ENCODE measurements at places on chromosomes 13 and 19.
A peak's percentile ranks its signal among the peaks of the same experiment; 100 is the strongest.

DNA sequence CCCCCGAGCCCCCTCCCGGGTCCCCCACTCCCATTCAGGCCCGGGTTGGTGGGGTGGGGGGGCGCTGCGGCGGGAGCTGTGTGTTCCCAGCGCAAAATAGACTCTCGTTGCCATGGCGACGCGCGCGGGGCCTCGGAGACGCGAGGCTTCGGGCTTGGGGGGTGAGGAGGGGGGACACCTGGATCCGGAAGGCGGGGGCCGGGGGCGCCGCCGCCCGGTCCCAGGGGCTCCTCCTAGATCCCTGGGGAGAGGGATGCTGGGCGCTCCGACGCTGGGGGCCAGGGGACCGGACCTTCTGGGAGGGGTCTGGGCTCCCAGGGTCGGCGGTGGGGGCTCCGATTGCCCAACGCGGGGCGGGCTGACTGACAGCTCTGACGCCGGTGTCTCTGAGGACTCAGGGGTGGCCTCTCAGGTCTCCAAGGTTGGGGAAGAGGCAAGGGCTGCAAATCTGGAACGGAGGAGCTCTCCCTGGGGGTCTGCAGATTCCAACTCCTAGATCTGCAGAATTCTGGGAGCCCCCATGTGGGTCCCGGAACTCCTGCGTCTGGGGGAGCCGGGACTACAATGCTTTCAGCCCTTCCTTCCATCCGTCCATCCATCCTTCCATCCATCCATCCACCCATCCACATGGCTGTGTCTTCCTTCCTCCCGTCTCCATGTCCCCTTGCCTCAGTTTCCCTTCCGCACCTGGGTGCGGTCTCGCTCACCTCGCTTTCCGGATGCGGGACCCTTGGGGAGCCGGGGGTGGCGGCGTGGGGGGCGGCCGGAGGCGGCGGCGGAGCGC lies 9.1 kb upstream of the SHISA7 start:
- no peak for DNase-seq

GRCh38 chr19:4267901-4268815 lies 10.9 kb upstream of the SHD start:
- DNase-seq: no peak

DNA sequence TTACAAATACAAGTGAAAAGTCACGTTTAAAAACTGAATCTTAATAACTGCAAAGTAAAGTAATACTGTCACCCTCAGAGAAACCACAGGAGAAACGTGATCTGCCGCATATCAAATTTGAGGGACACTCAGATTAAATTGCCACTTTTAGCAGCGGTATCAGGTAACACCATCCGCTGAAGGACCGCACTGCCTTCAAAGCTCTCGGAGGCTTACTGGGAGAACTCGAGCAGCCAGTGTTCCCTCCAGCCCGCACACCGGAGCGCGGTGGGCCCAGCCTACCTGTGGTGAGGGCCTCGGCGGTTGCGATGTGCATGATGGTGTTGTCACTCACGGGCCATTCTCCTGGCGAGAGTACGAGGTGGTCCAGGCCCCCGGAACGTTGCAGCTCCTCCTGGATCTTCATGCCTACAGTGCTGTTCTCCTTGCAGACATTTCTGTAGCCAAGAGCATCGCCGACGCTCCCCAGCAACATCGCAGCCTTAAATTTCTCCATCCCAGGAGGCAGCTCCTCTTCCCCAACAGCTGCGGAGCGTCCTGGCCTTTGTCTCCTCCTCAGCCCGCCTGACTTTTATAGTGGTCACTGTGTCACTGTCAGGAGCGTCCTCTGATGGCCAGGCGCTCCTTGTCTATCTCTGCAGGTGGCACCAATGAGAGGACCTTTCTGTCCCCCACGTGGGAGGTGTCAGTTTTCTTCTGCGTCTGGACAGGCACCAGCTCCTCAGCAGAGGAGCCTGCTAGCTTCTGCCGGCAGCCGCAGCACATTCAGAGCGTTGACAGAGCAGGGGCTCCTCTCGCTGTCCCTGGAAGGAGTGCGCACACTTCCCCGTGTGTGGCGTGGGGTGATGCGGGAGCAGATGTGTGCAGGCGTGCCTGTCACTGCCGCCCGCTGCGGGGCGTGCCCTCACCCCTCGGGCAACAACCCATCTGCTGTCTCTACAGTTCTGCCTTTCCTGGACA lies at the start of gene ADPRHL1:
Gene ADPRHL1, minus strand, starts transcription at position 547 of the 960 bp plus-strand sequence. Its CDS starts 51 bp downstream, at position 496.
- DNase-seq: no peak

GRCh38 chr13:99078017-99078771 lies 100.3 kb upstream of the DOCK9 start:
- no peak for DNase-seq

DNA sequence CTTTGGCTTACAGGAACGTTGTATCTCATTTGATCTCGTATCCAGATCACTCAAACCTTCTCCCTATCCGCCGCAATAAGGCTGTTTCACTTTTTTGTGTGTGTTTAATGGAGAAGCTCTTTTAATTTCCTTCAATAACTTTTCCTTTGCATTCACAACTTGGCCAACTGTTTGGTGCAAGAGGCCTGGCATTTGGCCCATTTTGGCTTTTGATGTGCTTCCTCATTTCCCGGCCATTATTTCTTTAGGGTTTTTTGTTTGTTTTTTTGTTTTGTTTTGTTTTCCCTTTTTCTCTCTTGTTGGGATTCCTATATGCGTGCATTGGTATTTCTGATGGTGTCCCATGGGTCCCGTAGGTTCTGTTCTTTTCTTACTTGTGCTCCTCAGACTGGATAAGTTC lies 6.1 kb upstream of the UPF3A start:
- no peak for DNase-seq

- DNase-seq: no peak
Measured at GRCh38 chr13:49869519-49869918, 66.6 kb downstream of the SPRYD7 start.

DNA sequence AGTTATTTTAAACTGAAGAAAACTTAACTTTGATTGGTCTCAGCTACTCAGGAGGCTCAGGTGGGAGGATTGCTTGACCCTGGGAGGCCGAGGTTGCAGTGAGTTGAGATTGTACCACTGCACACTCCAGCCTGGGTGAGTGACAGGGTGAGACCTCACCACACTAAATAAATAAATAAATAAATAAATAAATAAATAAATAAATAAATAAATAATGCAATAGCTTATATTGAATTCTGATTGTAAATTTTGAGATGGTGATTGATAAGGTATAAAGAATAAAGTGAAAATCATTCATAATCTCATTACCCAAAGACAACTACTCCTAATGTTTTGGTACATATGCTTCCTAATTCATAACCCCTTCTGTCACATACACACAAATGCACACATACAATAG lies 58.1 kb downstream of the TUBA3C start:
- DNase-seq: no peak

GRCh38 chr19:38736413-38737280 lies 7.6 kb downstream of the CAPN12 start:
- peak; percentile 66 for DNase-seq

DNA sequence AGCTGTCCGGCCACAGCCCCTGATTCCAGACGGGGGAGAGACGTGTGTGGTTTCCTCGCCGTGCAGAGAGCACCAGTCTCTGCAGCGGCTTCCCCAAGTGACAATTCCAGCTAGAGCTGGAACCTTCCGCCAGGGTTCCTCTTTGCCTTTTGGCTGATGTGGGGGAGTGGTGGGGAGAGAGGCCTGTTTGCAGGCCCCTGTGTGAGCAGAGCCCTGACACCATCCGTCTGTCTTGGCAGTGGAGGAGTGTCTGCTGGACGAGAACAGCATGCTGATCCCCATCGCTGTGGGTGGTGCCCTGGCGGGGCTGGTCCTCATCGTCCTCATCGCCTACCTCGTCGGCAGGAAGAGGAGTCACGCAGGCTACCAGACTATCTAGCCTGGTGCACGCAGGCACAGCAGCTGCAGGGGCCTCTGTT lies 25.0 kb downstream of the LAMP1 start:
- DNase-seq: no peak

DNA sequence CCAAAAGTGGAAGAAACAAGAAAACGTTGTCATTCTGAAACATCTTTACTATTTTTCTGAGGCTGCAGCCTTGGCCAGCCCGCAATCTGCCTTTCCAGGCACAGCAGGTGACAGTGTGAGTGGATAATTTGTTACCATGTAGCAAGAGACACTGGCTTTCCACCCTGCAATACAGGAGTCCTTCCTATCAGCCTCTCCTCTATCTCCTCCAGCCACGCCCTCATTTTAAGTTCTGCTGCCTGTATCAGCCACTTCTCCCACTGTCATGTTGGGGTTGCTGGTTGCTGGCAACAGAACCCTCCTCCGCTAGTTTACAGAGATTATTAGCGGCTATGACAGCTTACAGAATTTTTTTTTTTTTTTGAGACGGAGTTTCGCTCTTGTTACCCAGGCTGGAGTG lies 7.7 kb upstream of the LGALS7 start:
- no peak for DNase-seq

GRCh38 chr13:34011552-34012085 lies 193.7 kb downstream of the RFC3 start:
- no peak for DNase-seq

- DNase-seq: no peak
Measured at GRCh38 chr13:60439201-60439600, 42.2 kb downstream of the TDRD3 start.

DNA sequence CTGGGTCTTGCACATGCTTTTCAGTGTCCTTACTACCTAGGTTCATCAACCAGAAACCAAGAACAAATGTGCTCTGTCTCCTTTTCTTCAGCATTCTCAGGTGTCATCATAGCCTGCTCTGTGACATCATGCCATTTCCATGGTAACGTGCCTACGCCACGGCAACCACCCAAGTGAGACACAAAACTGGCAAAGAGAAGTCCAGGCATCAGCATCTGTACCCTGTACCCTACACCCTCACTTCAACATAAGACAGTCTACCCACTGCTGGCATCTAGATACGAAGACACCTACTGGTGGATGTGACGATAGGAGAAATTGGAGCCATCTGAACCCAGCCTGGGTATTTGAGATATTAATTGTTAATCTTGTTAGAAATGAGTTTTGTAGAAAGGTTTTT lies 13.3 kb downstream of the ZC3H4 start:
- DNase-seq: no peak

DNA sequence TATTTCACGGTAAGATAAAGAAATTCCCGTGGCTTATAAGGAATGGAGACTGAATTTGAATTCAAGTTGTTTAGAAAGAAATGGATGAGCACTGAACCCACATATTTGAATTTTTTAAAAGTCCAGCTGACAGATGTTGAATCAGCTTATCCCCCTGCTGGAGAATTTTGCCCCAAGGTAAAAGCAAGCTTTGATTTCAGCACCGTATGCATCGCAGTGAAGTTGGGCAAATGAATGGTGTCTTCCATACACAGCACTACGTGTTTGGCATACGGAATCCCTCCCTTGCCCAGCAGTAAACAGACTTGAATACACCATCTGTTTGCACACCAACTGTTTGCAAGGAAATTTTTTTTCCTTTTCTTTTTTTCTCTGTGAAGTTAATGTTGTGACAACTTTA lies 77.5 kb upstream of the PEG3 start:
- DNase-seq: no peak
